Germinal center (tissue), 1 donor: ENCODE measurements at places on chromosomes 13 and 19.

DNA sequence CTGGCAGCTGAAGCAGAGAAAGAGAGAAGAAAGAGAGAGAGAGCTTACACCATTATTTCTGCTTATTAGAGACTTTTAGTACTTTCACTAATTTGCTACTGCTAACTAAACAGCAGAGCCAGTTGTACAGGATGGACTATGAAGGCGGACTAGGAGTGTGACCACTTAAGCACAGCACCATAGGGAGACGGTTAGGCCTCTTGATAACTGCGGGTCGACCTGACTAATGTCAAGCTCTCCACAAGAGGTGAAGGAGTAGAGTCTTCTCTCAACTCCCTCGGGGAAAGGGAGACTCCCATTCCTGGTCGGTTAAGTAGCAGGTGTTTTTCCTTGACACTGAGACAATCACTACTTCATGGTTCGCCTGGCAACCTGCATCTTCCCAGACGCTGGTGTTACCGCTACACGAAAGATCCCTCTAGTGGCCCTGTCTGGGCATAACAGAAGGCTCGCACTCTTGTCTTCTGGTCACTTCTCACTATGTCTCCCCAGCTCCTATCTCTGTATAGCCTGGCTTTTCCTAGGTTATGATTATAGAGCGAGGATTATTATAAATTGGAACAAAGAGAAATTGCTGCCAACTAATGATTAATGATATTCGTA lies 5.3 kb upstream of the PSG7 start:
- no peak for DNase-seq

DNA sequence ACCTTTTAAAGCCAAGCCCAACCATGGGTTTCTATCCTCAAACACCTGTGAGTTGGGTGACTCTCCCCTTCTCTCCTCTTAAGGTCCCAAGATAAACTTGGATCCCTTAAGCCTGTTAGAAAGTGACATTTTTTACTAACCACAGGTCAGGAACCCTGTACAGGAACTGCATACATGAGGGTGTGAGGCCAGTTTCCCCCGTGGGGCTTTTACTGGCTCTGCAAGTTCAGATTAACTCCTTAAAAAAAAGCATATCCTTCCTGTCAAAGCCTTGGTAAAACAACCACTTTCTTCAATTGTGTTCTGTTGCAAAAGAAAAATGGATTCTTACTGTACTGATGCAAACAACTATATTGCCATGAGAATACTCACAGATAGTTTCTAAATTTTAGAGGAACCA lies 2638.7 kb upstream of the PCDH20 start:
- no peak for DNase-seq

DNA sequence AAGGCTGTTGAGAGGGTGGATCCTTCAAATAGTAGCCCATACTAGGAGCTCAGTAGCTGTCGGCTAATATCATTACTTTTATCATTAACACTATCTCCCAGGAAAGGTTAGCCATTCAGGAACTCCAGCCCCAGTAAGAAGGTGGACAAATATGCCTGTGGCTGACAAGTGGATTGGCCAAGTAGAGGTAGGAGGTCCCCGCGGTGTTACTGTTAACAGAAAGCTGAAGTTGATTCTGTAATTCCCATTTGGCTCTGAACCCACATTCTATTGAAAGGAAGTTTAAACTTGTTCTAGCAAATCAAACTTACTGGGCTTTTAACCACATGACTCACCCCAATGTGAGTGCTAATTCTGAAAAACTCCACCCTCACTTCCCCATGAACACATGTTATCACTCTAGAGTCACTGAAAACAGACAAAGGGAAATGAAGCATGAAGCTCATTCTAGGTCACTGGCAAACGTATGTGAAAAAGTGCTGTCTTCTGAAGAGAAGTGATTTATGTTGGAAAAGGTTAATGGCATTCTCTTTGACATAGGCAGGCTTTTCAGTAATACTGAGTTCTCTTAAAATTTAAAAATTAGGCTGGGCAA lies 273.5 kb downstream of the FGF14 start:
- no peak for DNase-seq

GRCh38 chr13:60143775-60144174 lies 20.0 kb downstream of the DIAPH3 start:
- no peak for DNase-seq

GRCh38 chr19:19176950-19177349 lies 6.9 kb upstream of the MEF2B start:
- no peak for DNase-seq

GRCh38 chr19:27746691-27747380 lies 1466.1 kb downstream of the UQCRFS1 start:
- DNase-seq = peak; percentile 4

- DNase-seq = peak; percentile 90
These were observed 1.3 kb upstream of the KCNC3 start for GRCh38 chr19:50330365-50331078.

- no peak for DNase-seq
These were observed 286.3 kb downstream of the TBC1D4 start for GRCh38 chr13:75195495-75196146.

GRCh38 chr13:97466722-97467121 lies 32.8 kb downstream of the RAP2A start:
- no peak for DNase-seq

DNA sequence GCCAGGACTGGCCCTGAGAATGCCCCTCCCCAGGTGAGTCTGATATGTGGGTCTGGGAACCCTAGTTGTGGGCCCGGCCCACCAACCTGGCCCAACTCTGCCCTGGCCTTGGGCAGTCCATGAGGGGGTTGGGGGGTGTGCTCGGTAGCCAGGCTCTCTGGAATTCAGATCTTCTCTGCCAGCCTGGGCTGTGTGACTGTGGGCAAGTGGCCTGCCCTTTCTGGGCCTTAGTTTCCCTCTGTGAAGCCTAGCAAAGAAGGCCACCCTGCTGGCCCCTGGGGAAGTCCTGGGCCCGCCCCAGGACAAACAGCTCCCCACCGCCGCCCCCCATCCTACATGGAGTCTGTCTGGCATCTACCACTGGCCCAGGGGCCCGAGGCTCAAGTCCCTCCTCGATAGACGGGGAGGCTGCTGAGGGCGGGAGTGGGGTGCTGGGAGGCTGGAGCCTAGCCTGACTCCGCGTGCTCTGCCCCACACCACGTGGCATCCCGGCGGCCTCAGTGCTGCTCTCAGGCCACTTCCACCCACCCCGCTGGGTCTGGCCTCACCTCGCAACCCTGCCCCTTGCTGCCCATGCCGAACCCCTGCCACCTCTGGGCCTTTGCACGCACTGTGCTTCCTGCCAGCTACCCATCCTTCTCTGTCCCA lies 8.3 kb upstream of the TBXA2R start:
- no peak for DNase-seq

DNA sequence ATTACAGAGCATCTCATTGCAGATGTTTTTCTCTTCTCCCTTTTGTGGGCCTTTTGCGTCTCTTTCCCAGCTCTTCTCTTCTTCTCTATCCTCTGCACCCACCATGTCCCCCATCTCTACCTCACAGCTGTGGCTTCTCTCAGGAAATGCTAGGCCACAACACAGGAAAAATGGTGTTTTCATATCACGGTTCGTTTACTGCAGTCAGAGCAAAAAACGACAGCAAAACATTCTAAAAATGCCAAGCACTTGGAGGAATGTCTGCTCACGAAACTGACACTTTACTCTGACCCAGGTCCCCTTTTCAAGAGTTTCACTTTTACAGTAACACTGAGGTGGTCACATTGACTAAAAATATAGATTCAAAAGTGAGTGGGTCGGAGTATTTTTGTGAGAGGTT lies 152.2 kb downstream of the DCT start:
- peak; percentile 12 for DNase-seq

DNA sequence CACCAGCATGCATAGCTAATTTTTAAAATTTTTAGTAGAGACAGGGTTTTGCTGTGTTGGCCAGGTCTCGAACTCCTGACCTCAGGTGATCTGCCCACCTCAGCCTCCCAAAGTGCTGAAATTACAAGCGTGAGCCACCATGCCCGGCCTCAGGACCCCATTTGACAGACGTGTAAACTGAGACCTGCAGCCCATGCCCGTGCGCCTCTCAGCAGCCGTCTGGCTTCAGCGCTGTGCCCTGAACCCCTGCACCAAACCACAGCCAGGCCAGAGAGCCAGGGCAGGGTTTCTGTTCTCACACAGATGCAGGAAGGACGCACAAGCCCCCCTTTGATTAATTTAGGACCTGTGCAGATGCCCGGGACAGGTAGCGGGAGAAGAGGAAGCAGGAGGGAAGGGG lies 7.3 kb upstream of the FFAR1 start:
- DNase-seq = no peak

GRCh38 chr19:8576273-8576993 lies 809 bp downstream of the MYO1F start:
- no peak for DNase-seq

GRCh38 chr19:10113964-10114650 lies 2.6 kb downstream of the P2RY11 start:
- DNase-seq = no peak

DNA sequence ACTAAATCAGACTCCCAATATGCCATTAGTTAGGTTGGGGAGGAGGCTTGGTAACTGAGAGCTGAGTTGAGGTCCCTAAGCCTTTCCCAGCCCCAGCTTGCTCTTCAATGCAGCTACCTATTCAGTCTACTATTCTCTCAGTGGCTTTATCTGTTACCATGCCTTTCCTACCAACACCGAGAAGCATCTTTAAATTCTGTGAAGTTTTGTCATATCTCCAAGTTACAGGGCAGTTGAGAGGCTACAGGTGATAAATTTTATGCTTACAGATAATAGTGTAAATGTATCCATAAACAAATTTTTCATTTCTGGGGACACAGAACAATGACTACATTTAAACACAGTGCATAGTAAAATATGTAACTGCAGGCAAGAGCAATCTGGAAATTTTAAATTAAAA lies 110.6 kb downstream of the ELF1 start:
- no peak for DNase-seq

GRCh38 chr13:69857183-69857821 lies 250.3 kb upstream of the ATXN8OS start:
- no peak for DNase-seq

DNA sequence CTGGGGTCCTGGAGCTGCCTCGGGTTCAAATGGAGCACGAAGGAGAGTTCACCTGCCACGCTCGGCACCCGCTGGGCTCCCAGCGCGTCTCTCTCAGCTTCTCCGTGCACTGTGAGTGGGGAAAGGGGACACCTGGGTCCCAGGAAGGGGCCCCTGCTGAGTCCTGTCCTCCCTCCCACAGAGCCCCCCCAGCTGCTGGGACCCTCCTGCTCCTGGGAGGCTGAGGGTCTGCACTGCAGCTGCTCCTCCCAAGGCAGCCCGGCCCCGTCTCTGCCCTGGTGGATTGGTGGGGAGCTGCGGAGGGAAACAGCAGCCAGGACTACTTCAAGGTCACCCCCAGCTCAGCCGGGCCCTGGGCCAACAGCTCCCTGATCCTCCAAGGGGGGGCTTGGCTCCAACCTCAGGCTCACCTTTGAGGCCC lies 11.0 kb upstream of the SIGLEC11 start:
- no peak for DNase-seq

DNA sequence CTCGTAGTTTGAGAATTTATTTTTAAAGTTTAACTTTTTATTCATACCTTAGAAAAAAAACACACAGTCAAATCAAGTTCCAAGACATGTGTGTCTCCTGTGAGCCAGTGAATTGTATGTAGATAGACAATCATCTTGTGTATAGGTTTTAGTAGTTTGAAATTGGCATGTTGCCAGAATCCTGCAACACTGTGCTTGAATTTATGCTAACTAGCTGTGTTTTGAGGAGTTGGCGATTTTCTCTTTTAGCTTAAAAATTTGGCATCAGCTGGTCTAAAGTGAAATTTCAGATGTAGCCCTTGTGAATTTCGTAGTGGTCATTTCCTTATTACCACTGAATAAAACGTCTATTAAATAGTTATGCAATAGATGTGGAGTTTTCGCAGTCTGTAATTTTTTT lies 213.2 kb downstream of the ATP8A2 start:
- DNase-seq = no peak

DNA sequence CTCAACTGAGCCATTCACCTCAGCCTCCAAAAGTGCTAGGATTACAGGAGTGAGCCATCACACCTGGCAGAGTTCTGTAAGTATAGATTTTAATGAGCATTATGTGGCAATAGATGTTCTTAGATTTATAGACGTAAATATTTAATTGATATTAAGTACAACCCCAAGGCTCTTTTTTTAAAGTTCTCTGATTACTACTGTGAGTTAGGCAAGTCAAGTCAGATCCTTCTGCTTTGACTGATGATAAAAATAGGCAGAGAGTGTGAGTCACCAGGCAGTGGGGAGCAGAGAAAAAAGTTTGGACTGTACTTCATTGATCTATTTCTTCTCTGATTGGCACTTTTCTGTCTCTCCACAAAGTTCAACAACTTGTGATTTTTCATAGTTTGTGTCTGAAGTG lies 1379.9 kb downstream of the UQCRFS1 start:
- no peak for DNase-seq

- DNase-seq = no peak
These were observed 2.3 kb upstream of the LYPD3 start for GRCh38 chr19:43467730-43468129.

DNA sequence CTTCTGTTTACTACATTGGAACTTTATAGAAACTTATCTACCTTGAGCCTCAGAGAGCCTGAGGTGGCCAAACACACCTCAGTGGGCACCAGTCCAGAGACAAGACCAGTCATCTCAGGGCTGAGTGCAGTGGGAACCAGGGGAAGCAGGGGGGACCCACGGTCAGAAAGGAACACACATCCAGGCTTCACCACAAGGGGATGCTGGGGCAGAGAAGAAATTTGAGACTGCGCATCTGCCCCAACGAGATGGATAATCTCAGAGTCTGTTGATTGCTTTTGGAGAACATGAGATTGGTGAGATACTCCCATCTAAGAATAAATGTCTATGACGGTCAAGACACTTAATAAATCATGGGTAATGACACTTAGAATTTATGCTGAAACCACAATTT lies 98.7 kb downstream of the DOCK9 start:
- no peak for DNase-seq

DNA sequence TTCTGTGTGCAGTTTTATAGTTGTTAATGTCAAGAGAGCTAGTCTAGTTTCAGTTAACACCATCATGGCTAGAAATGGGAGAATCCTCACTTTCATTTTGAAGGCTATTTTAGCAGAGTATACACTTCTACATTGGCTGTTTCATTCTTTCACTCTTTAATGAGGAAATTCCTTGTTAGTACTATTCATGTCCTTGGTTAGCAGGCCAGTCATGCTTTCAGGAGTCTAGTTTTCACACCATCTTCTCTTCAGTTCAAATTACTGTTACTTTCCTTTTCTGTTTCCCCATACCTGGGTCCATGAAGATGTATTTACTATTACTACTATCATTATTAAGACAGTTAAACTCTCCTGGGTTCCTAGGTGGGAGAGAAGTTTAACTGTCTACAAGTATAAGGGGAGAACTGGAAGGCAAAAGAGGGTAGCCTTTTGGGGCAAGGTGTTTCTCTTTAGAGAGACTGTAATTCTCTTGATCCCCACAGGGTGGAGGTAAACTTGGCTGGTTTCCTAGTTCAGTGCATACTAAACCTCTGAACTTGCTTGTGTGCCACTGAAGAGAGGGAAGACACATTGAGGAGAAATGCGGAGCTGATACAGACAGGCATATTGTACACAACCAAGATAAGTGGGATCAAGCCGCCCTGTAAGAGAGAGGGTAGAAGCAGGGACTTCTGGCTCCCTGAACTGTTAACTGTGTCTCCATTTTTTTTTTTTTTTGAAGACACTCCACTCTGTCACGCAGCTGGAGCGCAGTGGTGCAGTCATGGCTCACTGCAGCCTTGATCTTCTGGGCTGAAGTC lies 41.3 kb upstream of the IGFL4 start:
- DNase-seq = peak; percentile 17
